ENCODE measurements at places on chromosomes 12 and 14. TPM values are rescaled to one million over a fixed set of nuclear protein-coding genes. Genes with fewer than 3 reads are reported as not detected.

The PPHLN1 gene
- 93.0 TPM for total RNA-seq

The PPFIA2 gene
- total RNA-seq: 5.9 TPM

The KRT6B gene
- not detected for total RNA-seq

The IQSEC3 gene
- total RNA-seq: 2.1 TPM

The CAPZA3 gene
- total RNA-seq: not detected

DNA sequence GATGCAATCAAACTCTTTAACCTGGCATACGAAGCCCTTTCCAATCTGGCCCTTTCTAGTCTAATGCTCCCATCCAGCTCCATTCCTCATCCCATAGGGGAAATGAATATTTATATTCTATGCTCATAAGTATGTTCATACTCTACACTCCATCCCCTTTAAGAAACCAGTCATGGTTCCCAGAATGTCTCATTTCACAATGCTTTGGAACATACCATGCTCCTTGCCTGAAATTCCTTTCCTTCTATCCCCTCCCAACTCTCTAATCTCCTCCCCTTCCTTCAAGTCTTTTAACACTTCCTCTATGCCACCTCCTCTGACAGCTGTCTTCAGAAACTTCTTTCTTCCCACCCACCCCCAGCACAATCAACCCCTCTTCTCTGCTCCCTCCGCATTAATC is 207.0 kb upstream of the CAND1 start:
- peak; percentile 46 for DNase-seq

DNA sequence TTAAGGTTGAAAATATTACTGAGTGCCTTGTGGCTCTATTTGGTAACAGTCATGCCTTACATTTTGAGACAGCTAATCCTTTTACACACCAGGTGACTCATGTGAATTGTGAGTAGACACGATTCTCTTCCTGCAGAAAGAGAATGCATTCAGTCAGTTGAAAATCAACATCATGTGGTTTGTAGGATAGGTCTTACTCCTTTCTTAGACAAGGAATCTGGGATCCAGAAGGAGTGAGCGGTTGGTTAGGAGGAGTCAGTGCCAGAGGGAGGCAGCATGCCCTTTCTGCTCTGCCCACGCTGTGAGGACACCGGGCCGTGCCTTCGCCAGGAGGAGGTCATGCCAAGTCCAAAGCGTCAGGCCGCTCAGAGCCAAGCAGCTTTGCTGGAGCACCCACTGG is 47.6 kb downstream of the TRAF3 start:
- no peak for DNase-seq

GRCh38 chr14:86515195-86515594 is 985.3 kb downstream of the FLRT2 start:
- no peak for DNase-seq

DNA sequence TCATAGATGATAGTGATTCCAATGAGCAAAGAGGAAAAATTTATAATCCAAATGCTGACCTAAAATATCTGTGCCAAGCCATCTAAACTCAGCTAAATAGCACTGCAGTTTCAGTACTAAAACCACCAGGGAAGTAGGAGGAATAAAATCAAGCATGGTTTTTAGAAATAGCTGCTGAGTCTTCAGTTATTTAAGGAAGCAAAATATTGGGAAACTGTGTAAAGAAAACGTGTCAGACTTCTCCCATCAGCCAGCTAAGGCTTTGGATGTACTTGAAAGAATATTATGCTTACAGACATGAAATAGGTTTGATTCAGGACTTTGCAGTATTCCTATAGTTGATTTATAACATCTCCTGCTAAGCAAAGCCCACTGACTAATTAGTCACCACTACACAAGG is 24.7 kb downstream of the CLEC2D start:
- no peak for DNase-seq

DNA sequence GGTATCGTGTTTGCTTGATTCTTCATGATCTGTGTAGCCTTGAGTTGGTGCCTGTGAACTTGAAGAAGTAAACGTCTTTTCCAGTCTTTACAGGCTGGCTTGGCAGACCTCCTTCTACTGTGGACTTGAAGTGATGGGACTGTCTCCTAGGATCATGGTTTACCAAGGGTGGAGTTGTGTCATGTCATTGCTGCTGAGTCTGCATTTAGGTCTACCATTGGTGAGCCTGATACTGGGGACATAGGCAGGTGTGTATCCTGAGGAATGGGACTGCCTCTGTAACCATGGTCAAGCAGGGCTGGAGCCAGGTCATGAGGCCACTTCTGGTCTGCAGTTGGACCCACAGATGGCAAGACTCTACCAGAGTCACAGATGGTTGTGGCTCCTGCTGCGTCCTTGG is 20.7 kb upstream of the PPP1R12A start:
- DNase-seq: no peak

DNA sequence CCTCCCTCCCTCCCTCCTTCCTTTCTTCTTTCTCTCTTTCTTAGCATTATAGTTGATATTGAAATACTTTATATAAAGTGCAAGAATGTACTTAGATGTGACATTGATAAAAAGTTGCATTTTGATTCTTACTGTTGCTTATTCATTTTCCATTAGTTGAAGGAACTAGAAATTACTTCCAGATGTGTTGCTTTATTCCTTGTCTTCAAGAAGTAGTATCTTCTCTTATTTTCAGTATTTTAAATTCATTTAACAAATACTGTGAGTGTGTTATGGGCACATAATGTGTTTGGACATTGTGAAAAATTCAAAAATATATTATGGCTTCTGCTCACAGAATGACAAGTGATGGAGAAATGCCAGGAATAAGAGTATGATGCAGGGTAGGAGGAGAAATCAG is 45.6 kb downstream of the TRMT5 start:
- no peak for DNase-seq

DNA sequence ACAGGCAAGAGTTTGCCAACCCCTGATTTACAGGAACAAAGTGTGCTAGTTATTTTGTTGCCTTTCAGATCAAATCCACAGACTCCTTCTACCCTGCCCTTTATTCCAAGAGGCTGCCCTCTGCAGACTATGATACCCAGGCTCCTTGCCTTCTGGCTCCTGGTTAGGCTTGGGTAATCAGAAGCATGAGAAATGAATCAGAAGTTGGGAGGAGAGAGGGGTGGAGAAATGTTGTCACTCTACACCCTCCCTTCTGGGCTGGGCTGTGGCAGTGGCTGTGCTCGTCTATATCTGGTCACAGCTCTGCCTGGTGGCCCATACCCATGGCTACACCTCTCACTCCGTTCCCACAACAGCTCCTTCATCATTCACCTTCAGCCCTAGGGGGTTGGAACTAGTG is 204.6 kb upstream of the PLXNC1 start:
- no peak for DNase-seq

GRCh38 chr12:119659289-119659897 is 8.5 kb upstream of the PRKAB1 start:
- DNase-seq: peak; percentile 47

GRCh38 chr12:122203301-122204166 is at the start of gene B3GNT4:
TSS of gene B3GNT4 (plus strand) at chr12:122203709. CDS start at chr12:122204619, 910 bp downstream.
- peak; percentile 85 for DNase-seq

GRCh38 chr12:108589028-108589839 is 8.7 kb downstream of the TMEM119 start:
- no peak for DNase-seq

DNA sequence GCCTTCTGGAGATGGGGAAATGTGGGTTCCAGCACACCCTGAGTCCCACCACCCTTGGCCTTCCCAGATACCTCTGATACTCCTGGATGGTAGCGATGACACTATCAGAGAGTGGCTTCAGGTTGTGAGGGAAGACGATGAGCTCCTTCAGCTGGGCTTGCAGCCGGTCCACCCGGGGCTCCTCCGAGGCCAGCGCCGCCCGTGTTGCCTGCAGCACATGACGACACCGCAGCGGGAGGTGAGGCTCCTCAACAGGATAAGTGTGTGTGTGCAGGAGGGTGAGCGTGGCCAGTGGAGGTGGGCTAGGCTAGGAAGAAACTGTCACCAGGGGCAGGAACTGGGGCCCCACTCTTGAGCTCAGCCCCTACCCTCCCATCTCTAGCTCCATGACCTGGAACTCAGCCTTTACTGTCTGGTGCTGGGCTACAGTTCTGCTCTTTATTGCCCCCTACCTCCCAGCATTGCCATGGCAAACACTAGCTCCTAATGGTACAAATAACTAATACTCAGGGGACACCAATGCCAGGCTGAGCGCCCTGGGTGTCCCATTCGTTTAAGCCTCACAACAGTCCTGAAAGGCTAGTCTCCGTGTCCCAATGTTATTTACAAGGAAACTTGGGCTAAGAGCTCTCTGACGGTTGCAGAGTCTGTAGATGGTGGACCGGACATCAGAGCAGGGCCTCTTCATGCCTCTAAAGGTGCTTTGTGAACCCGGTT is 64.1 kb downstream of the SYNE3 start:
- DNase-seq: peak; percentile 65

DNA sequence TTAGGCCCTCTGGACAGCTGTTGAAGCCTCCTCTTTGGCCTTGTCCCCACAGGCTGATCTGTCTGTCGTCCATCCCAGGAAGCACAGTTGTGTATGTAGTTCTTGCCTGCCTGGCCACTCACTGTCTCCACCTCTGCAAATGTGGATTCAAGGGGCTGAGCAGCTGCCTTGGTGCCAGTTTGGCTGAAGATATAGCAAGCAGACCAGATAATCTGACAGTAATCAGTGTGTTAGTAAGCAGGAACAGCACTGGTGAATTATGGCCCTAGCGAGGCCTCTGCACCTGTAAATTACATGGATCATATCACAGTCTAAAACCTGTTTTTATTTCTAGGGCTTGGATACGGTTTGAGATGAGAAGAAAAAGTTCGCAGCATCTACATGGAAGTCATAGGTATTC is 282.5 kb upstream of the NOS1 start:
- DNase-seq: no peak

DNA sequence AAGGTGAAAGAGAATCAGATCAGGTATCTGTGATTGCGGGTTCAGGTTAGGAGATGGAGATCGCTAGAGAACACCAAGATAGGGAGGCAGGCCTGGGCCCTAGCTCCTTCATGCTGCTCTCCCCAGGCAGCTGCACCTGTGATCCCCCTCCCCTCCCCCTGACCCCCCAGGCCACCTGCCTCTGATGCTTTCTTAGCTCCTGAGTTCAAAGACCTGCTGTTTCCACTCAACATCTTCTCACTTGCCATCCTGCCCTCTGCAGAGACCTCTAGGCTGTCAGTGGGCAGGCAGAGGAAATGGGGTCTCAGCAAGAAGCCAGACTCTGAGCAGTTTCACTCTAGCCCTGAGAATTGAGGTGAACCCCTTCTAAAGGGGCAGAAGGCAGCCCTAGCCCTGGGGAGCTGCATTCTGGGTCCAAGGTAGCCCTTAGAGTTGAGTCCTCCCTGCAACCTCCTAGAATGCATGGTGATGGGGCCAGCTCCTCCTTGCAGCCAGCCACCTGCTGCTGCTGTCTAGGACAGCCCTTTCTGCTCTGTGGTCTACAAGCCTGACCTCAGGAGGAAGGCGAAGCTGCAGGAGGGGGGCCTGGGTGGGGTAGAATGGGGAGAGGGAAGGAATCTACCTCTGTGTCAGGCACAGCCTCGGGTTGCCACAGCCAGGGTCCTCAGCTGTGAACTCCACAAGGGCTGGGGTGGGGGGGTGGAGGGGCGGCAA is 6.4 kb upstream of the SLC48A1 start:
- DNase-seq: peak; percentile 35

GRCh38 chr14:23183479-23183878 is at the start of gene SLC7A8:
TSS of gene SLC7A8 (minus strand) at chr14:23183660. CDS start at chr14:23182914, 746 bp downstream.
- peak; percentile 78 for DNase-seq

DNA sequence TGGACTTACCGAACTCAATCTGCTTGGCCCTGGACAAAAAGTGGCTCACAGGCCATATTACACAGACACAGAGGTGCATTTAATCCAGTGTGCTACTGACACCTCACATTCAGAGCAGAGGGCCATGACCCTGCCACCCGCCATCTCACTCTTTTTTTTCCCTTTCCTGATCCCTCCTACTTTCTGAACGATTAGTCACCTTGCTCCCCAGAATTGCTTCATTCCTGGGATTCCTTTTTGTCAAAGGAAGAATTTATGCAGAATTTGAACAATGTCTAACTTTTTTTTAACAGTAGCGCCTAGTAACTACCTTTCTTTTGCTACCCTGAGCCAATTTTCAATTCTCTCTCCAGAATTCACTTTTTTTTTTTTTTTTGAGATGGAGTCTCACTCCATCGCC is 4.6 kb downstream of the PKP2 start:
- DNase-seq: peak; percentile 95

DNA sequence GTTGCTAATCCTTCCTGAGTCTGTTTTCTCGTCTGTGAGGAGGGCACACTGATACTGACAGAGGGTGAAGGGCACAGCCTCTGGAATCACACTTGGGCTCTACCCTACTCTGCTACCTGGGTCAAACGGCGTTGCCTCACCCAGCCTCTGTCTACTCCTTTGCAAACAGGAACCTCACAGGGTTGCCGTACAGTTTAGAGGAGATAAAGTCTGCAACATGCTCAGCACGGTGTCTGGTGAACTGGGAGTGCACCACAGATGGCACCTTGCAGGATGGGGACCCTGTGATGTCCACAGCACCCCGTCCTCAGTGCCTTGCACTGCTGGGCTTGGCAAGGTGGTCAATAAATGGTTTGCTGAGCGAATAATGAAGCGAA is 38.3 kb downstream of the TESC start:
- DNase-seq: no peak

DNA sequence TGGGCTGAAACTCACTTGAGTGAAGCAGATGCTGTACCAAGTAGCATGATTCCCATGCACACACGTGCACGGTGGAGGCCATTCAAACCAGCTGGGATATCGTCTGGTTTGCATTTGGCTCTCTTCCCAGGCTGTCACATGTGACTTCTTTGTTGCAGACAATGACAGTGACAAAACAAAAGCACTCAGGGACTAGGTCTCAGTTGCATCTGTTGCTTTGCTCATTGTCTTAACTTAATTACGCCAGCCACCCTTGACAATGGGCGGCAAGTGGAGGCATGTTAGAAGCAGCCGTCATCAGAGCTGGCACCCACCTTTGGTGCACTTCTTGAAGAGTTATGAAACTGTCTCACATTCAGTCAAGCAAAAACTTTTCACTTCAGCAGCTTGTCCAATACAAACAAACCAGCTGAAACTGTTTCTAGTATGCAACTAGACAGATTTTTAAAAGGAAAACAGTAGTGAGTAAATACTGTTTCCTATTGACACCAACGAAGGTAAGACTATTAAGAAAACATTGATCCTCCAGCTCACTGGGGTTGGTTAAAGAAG is 74.3 kb downstream of the IGF1 start:
- DNase-seq: no peak

DNA sequence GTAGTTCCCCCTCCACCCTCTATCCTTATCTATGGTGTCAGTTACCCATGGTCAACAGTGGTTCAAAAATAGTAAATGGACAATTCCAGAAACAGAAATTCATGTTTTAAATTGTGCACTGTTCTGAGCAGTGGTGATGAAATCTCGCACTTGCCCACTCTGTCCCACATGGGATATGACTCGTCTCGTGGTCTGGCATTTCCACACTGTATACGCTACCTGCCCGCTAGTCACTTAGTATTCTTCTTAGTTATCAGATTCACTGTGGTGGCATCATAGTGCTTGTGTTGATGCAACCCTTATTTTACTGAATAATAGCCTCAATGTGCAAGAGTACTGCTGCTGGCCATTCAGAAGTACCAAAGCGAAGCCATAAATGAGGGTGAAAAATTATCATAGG is 507.0 kb downstream of the SNAPC1 start:
- no peak for DNase-seq

DNA sequence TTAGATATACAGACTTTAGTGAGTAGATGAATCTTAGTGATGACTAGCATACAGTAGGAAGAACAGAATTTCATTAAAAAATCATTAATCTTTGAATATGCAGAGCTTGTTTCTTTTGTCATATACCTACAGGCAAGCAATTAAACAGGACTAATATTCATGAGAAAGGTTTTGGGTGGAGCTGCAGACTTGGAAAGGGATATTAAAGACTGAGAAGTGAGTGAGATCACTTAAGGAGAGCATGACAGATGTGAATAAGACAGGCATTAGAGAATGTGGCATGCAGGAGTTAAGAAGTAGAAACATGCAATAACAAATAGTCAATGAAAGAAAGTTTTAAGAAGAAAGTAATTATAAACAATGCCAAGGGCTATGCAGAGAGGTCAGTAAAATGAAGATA is 187.7 kb downstream of the TMTC3 start:
- DNase-seq: no peak
